ENCODE measurements at places on chromosomes 16 and 17.

DNA sequence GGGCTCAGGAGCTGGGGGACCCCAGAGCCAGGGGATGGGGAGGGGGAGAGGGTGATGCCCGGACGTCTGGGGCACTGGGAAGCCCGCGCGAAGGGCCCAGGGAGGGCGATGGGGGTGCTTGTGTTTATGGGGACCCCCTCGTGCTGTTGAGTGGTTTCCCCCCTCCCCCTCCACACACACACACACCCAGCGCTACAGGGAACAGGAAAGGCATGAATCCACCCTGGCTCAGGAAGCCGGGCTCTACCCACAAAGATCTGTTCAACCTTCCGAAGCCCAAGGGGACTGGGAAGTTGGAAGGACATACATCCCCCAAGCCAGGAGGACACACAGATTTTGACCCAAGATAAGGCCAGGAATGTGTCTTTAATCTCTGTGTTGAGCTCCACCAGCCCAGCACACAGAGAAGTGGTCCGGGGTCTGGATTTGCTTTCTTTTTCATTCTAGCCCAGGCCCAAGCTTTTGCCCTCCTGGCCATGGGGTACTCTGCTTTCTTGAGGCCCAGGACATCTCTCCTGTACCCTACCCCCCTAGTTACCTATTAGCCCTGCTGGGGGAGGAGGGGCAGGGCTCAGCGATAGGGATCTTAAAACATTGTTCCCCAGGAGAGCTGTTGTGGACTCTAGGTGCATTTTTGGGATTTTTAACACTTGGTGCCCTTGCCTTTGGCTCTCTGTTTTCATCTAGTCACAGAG is 1.2 kb downstream of the UBALD2 start:
- no peak for DNase-seq

GRCh38 chr17:19341641-19342610 is 20.6 kb downstream of the B9D1 start:
- no peak for DNase-seq

DNA sequence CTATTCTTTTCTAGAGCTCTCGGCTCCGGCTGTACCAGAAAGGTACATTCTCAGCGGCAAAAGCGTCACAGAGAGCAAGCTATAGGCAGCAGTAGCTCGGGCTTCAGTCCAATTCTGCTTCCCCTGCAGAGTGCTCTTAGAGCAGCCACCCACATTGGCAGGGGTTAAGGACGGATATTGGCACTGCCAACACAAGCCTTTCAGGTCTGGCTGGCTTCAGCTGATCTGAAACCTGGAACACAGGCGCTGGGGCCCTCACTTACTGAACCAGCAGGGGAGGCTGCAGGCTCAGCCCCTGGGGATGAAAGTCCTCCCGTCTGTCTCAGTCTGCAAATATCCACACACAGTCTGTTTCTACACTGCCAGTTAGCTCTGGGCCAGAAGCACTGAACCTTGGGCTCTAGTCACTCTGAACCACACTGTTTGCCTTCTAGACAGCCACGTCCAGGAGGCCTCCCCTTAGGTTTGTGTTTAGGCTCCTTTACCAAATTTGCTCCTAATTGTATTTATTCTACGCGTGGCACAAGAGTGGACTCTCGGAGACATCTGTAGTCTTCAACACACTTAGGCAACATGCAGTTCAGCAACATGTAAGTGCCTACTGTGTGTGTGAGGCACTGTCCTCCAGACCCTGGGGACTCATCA is 40.1 kb downstream of the HIC1 start:
- DNase-seq: no peak

GRCh38 chr17:75317671-75318070 is 28.4 kb upstream of the SLC25A19 start:
- DNase-seq: no peak

GRCh38 chr16:59878479-59878878 is 1144.4 kb upstream of the GOT2 start:
- DNase-seq: no peak

GRCh38 chr16:31134091-31134571 is 1.4 kb downstream of the PRSS8 start:
- no peak for DNase-seq

GRCh38 chr16:30561089-30561816 is 3.1 kb upstream of the ZNF764 start:
- DNase-seq: no peak

DNA sequence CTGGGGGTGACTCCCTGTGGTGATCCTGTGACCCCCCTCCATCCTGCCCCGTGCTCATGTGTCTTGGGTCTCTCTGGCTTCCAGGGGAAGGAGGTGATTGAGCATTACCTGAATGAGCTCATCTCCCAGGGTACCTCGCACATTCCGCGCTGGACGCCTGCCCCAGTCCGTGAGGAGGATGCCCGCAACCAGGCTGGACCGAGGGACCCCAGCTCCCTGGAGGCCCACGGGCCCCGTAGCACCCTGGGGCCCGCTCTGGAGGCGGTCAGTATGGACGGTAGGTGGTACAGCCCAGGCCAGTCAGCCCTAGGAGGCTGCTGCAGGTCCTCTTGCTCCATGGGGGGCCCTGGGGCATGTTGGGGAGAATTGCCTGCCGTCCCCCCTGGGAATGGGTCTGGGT is 33.6 kb downstream of the SEC14L5 start:
- no peak for DNase-seq

DNA sequence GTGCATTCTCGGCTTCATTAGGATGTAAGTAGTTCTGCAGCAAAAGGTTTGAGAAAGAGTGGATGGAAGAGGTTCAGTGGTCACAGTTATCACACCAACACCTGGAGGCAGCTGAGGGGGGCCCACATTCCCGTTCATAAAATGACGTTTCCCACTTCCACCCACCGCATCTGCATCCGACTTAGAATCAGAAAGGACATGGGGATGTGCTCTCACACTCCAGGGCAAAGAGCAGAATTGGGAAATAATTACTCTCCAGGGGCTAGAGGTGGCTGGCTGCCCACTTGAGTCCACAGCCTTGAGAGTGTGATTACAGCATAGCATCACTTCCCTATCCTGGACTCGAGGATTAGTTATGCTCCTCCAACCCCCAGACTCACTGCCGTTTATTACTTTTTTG is 122.0 kb downstream of the CPPED1 start:
- DNase-seq: no peak

GRCh38 chr16:13554005-13554404 is 365.9 kb upstream of the ERCC4 start:
- DNase-seq: no peak

GRCh38 chr17:40281663-40282062 is 6.0 kb upstream of the CDC6 start:
- no peak for DNase-seq

DNA sequence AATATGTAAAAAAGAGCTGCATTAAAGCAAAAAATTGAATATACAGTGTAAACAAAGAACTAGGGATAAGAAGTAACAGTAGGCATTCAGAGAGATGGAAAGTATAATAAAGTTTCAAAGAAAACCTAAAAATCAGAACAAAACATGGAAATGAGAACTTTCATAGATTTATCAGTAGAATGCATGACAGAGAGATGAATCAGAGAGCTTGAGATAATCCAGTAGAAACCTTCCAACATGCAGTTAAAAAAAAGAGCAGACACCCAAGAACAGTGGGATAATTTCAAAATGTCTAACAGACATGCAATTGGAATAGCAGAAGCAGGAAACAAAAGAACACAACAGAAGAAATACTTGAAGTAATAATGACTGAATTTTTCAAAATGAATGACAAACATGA is 1384.2 kb downstream of the CDH11 start:
- no peak for DNase-seq

DNA sequence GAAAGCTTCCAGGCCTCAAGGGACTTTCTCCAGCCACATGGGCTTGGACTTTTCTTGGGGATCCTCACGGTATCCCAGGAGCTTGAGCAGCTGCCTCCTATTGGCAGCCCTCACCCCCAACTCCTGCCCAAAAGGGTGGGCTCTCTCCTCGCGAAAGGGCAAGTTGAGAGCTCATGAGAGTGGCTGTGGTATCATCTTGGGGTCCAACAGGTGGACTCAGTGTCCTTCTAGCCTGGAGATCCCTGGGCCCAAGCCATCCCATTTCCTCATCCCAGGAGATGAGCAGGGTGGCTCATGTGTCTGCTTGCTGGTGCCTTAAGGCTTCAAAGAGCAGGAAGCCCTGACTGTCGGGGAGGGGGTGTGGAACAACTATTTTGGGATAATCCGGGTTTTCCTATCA is 17.7 kb downstream of the TBX4 start:
- DNase-seq: no peak

DNA sequence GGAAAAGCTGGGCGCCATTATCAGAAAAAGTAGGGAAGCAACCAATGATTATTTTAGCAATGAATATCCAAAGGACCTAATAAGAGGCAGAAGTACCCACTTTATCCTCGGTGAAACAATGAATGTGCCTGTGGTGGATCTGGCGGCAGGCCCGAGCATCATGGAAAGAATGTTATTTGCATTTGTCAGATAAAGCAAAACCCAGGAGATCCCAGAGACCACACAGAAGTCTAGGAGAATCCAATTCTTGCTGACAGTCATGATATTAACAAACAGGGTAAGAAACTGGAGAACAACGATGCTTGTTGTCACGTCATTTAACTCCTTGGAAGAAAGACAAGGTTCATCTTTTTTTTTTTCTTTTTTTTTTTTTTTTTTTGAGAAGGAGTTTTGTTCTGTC is 12.0 kb upstream of the TNRC6A start:
- DNase-seq: no peak

GRCh38 chr16:66886321-66886720 is 6.0 kb downstream of the PDP2 start:
- DNase-seq: no peak

DNA sequence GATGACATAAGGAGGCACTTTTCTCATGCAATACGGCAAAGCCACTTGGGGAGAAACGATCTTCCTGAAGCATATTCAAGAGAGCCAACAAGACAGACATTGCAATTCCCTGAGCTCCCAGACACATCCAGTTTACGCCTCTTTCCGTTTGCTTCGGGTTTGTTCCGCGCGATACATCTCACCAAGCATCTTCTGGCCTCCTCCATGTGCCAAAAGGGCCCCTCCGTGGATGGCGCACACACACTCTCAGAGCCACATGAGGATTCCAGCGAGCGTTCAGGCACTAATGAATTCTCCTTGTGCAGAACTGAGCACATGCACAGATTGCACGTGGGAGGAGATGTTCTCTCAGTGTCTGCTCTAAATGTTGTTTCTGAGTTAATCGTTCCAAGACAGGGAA is 146.7 kb upstream of the SHISA6 start:
- DNase-seq: no peak

GRCh38 chr16:2190659-2191445 is 5.6 kb downstream of the CASKIN1 start:
- no peak for DNase-seq

GRCh38 chr17:47239967-47240651 is 13.5 kb upstream of the ITGB3 start:
- no peak for DNase-seq

DNA sequence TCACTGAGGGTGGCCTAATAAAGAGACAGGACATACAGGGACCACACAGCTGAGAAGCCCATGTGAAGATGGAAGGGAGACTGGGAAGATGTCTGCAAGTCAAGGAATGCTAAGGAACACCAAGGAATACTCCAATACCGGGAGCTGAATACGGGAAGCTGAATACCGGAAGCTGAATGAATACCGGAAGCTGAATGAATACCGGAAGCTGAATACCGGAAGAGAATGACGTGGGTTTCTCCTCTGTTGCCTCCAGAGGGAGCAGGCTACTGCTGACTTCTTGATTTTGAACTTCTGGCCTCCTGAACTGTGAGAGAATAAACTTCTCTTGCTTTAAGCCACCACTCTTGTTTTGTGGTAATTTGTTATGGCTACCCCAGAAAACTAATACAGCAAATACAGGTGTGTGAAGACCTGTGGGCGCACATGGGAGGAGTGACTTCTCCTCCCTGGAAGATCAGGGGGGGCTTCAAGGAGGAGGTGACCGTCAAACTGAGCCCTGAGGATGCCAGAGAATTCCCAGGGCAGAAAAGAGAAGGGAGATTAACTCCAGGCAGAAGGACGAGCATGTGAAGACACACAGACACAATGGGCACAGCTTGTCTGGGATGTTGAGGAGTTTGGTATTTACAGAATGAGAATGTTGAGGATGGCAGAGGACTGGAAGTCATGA is 259.9 kb downstream of the IRF8 start:
- no peak for DNase-seq

- no peak for DNase-seq
Measured at GRCh38 chr17:12995896-12996295, 21.9 kb downstream of the ELAC2 start.

DNA sequence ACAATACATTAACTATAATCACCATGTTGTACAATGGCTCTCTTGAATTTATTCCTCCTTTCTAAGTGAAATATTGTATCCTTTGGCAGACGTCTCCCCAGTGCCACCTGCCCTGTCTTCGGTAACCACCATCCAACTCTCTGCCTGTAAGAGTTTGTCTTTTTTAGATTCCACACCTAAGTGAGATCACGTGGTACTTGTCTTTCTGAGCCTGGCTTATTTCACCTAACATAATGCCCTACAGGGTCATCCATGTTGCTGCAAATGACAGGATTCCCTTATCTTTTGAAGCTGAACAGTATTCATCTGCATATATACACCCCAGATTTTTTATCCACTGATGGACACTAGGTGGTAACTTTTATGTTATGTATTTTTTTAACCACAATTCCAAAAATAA is 24.2 kb downstream of the ORC6 start:
- no peak for DNase-seq

GRCh38 chr16:85903559-85903958 is 4.6 kb downstream of the IRF8 start:
- no peak for DNase-seq

All from activated T-cell treated with anti-CD3 and anti-CD28 coated beads for 1 hour (primary cell).